Activated CD4-positive, CD25-positive, alpha-beta regulatory T cell (primary cell): ENCODE measurements at places on chromosomes 7 and 10.

GRCh38 chr10:77865580-77866324 lies 60.8 kb downstream of the DLG5 start:
- no peak for DNase-seq

DNA sequence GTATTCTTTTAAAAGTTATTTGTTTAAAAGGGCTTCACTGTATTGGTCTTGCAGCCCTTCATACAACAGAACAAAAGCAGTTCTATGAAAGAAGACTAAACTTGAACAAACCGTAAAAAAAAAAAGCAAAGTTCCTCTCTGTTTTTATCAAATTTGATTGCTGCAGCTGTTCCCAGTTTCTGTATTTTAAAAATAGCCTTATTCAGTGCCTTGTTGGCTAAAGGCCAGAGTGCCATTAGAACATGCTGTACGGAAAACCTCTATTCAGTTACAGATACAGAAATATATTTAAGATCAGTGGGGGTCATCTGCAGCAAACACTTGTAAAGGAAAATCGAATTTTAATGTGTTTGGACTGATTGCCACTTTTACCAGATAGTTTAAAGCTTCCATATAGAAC lies 207.8 kb upstream of the ETV1 start:
- DNase-seq = no peak

GRCh38 chr7:126574276-126575250 lies 678.2 kb downstream of the GRM8 start:
- DNase-seq = no peak

DNA sequence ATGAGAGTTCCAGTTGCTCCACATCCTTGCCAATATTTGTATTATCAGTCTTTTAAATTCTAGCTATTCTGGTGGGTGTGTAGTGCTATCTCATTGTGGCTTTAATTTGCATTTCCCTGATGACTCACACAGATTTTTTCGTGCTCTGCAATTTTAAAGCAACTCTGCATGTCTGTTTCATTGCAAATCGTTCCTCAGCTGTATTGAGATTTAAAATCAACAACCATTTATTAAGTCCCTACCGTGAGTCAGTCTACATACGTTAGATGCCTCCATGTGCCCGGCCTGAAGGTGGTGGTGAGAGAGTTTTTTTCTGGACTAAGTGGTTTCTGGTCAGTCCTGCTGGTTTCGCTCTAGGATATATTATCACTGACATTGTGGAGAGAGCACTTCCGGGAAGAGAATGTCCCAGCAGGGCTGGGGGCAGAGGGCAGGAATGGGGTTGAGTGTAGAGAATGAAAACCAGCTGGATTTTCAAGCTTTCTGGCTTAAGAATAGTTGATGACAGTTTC lies 8.4 kb upstream of the HYCC1 start:
- no peak for DNase-seq

- DNase-seq = no peak
Measured at GRCh38 chr10:73810358-73810734, 1.1 kb downstream of the NDST2 start.

DNA sequence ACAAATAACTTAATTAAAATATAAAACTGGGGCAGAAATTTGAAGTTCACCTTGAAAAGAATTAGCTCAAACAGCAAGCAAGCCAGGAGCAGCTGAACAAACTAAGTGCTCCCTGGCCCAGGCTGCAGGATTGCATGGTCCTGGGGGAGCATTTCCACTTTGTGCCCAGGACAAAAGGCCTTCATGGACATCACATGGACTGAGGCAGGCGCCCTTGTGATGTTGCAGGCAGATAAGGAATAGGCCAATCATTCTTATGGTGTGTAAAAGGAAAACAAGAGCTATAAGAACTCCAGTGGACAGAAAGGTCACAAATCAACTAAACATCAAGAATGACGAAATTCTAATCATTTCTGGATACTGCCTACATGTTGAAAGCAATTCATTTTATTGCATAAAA lies 17.5 kb upstream of the TECTB start:
- no peak for DNase-seq

GRCh38 chr7:44117801-44118429 lies 5.4 kb downstream of the POLD2 start:
- DNase-seq = no peak

DNA sequence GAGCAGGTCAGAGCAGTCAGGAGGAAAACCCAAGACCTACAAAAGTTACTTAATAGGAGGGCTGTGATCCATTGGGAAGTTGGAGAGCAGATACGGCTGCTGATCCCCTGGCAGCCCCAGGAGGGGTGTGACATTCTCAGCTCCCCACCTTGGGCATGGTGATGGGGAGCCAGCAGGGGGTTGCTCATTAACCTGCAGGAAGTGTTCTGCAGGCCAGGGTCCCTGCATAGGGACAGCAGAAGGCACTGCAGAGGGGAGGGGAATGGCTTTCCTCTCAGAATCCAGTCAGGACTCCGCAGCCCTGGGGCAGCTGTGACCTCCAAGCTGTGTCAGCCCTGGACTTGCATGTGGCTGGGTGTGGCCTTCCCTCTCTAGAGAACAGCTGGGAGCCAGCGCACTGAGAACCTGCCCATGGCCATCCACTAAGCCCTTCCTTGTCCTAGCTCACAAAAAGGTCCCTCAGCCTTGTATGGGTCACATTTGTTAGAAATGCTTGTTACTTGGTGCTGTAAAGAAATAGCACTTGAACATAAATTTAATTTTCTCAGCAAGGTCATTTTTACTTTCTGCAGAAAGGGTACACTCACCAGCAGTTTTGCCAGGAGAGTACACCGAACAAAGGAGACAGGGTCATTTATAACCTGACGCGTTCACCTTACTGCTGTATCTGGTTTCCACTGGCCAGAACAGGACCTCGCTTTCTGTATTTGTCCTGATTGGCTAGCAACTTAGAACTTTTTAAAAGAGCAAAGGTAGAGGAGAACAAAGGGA lies 169.6 kb downstream of the COBL start:
- DNase-seq = no peak

- DNase-seq = no peak
Measured at GRCh38 chr10:92829042-92829785, 19.1 kb upstream of the EXOC6 start.

DNA sequence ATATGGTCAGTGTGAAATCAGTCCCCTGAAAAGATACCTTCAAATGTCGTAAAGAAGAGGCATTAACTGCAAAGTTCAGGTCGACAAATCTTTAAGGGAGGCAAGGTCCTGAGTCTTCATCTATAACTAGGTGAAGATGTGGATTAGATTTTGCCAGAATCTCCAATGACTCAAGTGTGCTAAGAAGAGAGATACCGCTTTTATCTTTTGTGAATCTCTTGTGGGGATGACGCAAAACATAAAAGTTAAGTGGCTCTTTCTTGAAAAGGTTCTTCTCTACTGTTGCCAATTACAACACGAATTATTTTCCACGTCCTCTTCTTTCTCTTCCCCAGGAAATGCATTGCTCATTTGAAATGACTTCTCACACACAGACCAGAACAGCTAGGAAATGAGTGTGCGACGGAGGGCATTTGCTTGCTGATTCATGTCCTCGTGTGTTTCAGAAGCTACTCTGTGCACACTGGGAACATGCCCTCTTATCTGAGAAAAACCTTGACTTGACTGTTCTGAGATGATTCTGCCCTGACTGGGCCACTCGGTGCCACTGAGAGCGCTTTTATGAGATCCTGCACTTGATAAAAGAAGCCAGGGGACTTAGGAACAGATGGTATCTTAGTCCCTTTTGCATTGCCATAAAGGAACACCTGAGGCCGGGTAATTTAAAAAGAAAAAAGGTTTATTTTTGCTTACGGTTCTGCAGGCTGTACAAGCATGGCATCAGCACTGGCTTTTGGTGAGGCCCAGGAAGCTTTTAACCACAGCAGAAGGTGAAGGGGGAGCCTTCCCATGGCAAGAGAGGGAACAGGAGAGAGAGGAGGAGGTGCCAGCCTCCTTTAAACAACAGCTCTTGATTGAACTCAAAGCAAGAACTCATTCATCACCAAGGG lies 169.5 kb upstream of the PFKP start:
- no peak for DNase-seq

DNA sequence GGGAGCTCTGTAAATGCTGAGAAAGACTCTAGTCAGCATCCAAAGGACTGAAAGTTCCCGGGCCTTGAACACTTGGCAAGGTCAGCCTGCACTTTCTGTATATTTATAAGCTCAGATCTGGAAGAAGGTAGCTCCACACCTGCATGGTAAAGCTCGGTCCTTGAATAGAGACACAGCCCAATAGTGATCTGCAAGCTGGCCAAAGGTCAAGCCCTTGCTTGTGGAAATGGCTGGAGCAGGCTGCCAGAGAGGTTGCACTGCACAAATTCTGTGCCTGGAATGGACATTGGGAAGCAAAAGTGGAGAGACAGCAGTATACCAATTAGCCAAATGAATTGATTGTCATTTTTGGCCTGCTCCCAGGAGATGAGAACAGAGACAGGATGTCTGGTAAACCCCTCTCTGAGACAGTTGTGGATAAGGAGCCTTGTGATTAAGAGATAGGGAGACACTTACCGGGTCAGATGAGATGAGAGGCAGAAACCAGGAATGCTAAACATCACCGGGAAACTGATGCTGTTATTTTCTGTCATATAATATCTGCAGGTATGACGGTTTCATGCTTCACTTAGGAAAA lies 8.0 kb upstream of the FRA10AC1 start:
- DNase-seq = no peak

GRCh38 chr7:471191-471865 lies 48.3 kb downstream of the PDGFA start:
- DNase-seq = no peak

- DNase-seq = no peak
Measured at GRCh38 chr7:4018601-4019316, 663.3 kb upstream of the FOXK1 start.

GRCh38 chr7:22911889-22912288 lies 89.2 kb upstream of the TOMM7 start:
- DNase-seq = no peak

GRCh38 chr10:84348447-84348846 lies 20.1 kb downstream of the CCSER2 start:
- DNase-seq = no peak

GRCh38 chr10:129193148-129193547 lies 273.9 kb upstream of the MGMT start:
- no peak for DNase-seq

GRCh38 chr7:102094316-102094650 lies 192.4 kb upstream of the SH2B2 start:
- DNase-seq = no peak

- DNase-seq = no peak
Measured at GRCh38 chr7:91030680-91031380, 233.4 kb upstream of the FZD1 start.

- DNase-seq = no peak
Measured at GRCh38 chr10:27911539-27911938, 87.3 kb downstream of the ODAD2 start.

DNA sequence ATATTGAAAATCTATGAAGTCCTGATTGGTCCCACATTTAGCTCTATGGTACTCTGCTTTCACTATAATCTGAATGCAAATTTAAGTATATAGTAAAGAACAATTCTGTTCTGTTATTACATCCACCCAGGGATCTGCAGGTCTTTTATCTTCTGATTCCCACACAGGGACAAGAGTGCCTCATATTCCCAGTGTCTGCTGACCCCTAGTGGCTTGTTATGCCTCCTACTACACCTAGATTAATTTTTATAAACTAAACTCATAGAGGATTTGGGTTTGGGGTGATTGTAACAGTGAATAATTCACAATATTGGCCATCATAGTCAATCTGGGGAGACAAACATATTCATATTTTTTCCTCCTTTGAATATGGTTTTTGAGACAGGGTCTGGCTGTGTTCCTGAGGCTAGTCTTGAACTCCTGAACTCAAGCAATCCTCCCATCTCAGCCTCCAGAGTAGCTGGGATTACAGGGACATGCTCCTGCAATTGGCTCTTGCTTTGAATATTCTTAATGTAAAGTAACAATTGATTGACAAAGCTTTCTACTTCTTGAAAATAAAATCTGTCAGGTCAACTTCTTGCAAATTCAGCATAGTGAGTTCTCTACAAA lies 282.1 kb downstream of the KCND2 start:
- DNase-seq = no peak

GRCh38 chr7:56125831-56126230 lies 9.6 kb upstream of the NUPR2 start:
- DNase-seq = no peak

- DNase-seq = no peak
Measured at GRCh38 chr7:69885431-69885830, 287.2 kb downstream of the AUTS2 start.

- no peak for DNase-seq
Measured at GRCh38 chr10:43249962-43250614, 16.8 kb downstream of the RASGEF1A start.

GRCh38 chr7:80708123-80708522 lies 69.7 kb downstream of the CD36 start:
- DNase-seq = no peak

GRCh38 chr10:33129141-33129995 lies 171.3 kb upstream of the ITGB1 start:
- DNase-seq = no peak

GRCh38 chr7:873367-874002 lies 2.9 kb upstream of the GET4 start:
- peak; percentile 40 for DNase-seq

DNA sequence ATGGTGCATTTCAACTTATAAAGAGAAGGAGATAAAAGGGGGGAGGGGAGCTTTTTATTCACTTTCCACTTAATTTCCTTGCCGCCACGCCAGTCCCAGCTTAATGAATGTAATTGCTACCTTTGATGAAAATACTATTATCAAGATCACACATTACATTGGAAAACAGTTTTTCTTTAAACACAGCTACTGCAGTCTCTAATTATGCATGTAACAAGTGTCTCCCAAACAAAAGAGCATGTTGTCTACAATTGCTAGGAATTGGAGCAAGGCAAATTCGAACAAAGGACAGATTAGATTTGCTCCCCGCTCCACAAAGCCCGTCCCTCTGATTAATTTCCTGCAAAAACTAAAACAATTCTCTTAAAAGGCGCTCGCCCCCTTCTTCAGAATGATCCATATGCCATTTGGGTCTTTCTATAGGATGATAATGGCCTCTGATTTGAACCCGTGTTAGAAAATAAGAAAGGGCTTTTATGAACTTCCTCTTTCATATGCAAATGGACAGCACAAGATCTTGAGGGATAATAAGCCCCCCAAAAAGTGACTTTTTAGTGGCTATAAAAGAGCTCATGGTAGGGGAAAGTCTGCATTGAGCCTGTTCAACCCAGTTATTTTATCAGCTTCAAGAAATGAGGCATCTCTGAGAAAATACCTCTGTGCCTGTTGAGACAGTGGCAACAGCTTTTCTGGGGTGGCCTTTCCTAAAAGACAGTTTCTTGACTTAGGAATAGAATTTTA lies 60.6 kb downstream of the ACADSB start:
- DNase-seq = no peak

DNA sequence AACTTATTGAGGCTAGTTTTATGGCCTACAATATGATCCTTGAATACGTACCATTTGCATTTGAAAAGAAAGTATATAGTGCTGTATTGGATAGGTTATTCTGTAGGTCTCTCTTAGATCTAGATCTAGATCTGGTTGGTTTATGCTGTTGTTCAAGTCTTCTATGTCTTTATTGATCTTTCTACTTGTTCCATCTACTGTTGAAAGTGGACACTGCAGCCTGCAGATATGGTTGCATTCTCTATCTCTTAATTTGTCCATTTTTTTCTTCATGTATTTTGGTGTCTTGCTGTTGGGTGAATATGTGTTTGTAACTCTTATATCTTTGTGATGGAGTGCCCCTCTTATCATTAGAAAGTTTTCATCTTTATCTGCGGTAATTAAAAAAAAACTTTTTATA lies 139.4 kb upstream of the PCDH15 start:
- no peak for DNase-seq
